ENCODE measurements at places on chromosomes 5 and 9. TPM values are rescaled to one million over a fixed set of nuclear protein-coding genes. Genes with fewer than 3 reads are reported as not detected.

Gene GRIA1
- 1.1 TPM for total RNA-seq

Gene PCDHA1
- total RNA-seq = 0.50 TPM

Gene STOM
- 60.4 TPM for total RNA-seq

DNA sequence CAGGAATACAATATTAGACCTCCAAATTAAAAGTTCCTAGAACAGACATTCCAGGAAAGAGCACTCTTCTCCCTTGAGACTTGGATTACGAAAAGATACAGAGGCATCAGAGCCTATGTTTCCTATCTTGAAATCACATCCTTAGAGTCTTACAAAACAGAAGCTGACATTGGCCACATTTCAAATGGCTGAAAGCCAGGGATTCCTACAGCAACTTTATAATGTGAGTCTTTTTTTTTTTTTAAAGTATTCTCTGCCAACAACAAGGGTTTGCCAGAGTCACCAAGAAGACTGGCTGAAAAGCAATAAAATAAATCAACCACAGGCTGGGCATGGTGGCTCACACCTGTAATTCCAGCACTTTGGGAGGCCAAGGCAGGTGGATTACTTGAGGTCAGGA is 63.1 kb downstream of the TRPM6 start:
- DNase-seq = no peak
